ENCODE measurements at places on chromosomes 7 and 10.

DNA sequence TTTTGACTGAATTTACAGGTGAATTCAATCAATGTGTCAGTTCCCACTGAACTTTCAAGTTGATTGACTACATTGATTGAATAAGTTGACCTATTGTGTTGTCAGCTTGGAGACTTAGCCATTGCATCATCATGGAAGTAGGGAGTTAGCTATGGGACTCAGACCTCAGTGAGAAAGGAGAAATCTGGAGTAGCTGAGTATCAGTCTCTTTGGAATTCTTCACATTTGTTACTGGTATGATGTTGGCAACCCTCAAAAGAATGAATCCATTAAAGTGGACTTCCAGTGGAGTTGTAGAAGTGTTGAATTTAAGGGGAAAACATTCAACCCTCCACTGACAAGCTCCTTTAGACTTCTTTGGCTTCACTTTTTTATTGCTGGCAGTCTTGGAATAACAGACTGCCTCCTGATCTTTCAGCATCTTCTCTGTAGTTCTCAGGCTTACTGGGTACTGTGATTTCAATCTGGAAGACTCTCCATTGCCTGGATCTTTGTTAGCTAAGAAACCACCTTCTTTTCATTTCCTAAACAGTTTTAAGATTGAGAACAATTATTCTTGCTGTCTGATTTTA is 160.3 kb upstream of the NRP1 start:
- DNase-seq = no peak

- no peak for DNase-seq
These were observed 194.9 kb downstream of the SDK1 start for GRCh38 chr7:3495954-3496353.

GRCh38 chr7:80686576-80686975 is 48.1 kb downstream of the CD36 start:
- DNase-seq = no peak

- no peak for DNase-seq
These were observed 18.6 kb upstream of the VDAC2 start for GRCh38 chr10:75191821-75192568.

DNA sequence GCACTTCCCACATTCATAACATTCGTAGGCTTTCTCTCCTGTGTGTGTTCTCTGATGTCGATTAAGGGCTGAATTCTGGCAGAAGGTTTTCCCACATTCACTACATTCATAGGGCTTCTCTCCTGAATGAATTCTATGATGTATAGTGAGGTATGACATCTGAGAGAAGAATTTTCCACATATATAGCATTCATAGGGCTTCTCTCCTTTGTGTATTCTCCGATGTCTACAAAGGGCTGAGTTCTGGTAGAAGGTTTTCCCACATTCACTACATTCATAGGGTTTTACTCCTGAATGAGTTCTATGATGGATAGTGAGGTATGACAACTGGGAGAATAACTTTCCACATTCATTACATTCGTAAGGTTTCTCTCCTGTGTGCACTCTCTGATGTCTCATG is 15.6 kb downstream of the ZNF12 start:
- no peak for DNase-seq

GRCh38 chr10:58158806-58159205 is 108.9 kb downstream of the IPMK start:
- DNase-seq = no peak

DNA sequence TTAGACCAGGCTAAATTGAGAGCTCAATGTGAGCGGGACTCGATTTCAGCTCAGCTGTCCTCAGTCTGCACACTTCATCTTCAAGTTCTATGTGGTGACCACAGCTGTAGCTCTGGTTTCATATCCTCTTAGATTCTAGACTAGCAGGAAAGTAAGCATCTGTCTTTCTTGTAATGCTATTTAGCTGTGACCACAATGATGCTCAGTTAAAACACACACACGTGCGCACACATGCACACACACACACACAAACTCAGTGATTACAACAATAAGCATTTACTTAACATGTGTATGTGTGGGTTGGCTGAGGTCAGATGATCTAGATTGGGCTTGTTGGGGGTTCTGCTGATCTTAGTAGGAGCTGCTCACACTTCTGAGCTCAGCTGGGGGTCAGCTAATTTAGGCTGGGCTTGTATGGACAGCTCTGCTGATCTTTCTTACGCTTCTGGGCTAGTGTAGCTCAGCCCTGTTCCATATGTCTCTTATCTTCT is 82.5 kb downstream of the ZNF365 start:
- DNase-seq = no peak

GRCh38 chr7:445563-446288 is 73.9 kb downstream of the PDGFA start:
- no peak for DNase-seq

GRCh38 chr10:82190432-82191260 is 315.7 kb downstream of the NRG3 start:
- DNase-seq = no peak

- DNase-seq = no peak
These were observed 485 bp downstream of the ALOX5 start for GRCh38 chr10:45374350-45375052.

GRCh38 chr7:86991093-86991769 is 68.2 kb downstream of the ELAPOR2 start:
- DNase-seq = no peak

DNA sequence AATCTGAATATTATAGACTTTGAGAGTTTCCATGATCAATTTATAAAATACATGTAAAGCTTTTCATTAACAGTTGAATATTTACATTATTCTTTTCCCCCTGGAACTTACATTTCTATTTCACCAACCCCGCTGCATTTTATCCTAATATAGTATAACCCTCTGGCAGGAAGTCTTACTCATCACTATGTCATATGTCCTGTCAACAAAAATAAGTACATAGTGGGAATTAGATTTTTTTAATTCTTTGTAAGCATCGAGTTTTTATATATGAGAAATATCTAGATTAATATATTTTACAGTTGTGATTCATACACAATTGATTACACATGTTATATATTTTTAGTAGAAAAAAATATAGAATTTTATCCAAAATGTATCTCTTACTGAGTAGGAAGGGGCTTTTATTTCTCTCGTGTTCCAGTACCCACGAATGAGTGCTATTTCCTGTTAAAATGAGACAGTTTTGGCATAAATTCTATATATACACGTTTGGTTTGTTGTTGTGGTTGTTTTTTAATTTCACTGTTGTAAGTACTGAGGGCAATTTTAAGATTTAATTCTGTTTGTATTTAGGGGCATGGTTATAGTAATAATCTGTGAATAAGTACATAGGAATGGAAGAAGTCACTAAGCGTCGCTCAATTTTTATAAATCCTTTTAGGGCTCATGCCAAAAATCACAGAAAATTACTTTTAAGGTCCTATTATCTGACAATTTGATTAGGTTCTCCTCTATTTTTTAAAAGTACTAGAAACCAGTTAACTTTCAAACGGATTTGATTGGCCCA is 87.1 kb downstream of the HECW1 start:
- no peak for DNase-seq

DNA sequence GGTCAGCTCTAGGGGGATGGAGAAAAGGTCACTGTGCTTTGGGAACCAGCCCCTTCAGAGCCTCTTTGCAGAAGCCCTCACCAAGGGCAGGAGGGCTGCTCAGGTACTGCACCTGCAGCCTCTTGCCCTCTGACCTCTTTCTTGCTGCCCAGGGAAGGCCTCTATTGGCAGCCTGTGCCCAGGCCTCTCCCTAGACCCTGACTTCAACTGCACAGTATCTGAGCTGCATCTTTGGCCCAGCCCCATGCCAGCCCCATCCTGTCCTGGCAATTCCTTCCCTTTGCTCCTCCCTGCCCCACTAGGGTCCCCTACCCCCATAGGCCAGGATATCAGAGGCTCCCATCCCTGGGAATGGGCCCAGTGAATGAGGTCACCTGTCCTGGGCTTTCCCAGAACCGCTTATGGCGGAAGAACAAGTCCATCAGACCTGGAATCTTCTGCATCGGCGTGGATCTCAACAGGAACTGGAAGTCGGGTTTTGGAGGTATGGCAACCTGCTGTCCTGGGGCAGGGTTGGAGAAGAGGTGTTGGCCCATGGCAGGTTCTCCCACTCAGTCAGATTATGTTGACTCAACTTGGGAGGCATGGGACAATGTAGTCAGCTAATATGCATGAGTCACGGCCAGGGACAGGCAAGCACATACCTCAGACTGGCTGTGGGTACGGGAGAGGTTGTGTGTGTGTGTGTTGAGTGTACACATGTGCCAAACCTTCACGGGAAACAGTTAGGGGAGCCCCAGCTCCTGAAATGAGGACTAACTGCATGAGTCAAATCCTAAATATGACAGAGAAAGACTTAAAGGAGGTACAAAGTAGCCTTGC is 17.1 kb upstream of the CPA1 start:
- no peak for DNase-seq

- DNase-seq = no peak
These were observed 195.8 kb upstream of the SEMA3C start for GRCh38 chr7:81114633-81115032.
